ENCODE measurements at places on chromosomes 4 and X.

GRCh38 chr4:75249739-75250138 lies 264.5 kb downstream of the RCHY1 start:
- DNase-seq, result no peak

DNA sequence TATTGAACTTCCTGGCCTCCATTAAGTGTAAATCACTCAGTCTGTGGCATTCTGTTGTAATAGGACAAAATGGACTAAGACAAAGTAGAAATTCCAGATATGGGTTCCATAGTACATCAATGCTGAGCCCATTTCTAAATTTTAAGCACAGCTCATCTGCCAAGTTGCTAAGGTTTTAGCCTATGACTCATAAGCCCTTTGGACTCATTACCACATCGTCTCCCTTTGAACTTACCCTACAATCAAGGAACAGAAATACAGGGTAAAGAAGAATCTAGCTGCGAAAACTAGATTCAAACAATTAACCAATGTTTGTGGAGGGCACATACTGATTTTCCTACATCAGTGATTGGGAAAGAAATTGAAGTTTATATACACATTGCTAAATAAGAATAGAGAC lies 31.8 kb downstream of the NAA11 start:
- DNase-seq, result no peak

GRCh38 chr4:80540349-80540748 lies 204.8 kb downstream of the CFAP299 start:
- no peak for DNase-seq

GRCh38 chrX:110588164-110588563 lies 207.5 kb downstream of the CHRDL1 start:
- DNase-seq, result no peak

GRCh38 chr4:103030791-103031190 lies 11.3 kb upstream of the SLC9B1 start:
- DNase-seq, result no peak

- DNase-seq, result no peak
Observed at GRCh38 chrX:46841346-46841745, 4.5 kb downstream of the RP2 start.

DNA sequence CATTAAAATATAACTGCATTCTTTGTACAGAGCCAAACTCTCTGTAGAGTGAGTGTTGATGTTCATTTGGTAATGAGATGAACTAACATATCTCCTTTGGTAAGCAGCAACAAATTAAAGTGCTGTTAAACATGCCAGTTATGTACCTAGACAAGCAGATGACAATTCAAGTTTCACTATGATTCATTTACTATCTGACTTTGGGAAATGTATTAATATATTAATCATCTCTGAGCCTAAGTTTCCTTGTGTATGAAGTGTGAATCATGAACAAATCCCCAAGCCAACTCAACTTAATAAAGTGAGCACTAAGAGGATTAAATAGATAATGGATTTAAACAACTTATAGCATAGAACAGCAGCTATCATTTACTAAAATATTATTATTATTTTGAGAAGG lies 1044.2 kb downstream of the GLUD2 start:
- no peak for DNase-seq

GRCh38 chr4:168831585-168831918 lies 178.5 kb downstream of the CBR4 start:
- no peak for DNase-seq

- no peak for DNase-seq
Observed at GRCh38 chrX:108105473-108105872, 13.9 kb downstream of the ATG4A start.

DNA sequence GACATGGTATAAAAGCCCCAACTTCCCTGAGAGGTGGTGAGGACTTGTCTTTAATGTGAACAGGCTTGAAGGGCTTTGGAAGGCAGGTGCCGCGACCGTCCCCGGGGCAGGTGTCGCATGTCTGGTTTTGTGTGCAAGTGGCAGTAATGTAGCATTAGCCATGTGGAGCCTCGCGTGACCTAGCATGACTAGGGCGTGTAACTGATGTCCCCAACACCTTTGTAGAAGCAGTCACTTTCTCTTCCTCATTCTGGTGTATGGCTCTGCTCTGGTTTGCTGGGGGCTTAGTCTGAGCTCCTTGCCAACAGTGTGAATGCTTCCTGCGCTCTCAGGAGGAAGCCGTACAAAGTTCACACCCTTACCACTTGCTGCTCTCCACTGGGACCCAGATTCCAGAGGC lies 145.7 kb downstream of the AMMECR1 start:
- DNase-seq, result no peak

DNA sequence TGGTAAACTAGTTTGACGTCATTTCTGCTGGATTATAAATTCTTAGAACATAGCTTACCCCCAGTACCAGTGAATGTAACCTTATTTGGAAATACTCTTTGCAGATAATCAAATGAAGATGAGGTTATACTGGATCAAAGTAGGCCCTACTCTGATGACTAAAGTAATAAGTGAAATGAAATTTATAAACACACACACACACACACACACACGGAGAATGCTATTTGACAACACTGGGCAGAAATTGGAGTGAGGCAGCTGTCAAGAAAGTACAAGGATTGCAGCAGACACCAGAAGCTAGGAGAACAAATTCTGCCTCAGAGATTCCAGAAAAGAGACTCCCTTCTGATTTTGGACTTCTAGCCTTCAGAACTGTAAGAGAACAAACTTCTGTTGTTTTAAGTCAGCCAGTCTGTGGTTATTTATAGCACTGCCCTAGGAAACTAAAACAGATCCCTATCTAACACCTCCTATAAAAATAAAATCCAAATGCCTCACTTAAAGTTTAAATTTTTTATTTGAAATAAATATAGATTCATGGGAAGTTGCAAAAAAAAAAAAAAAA lies 448.6 kb downstream of the PCDH18 start:
- no peak for DNase-seq

DNA sequence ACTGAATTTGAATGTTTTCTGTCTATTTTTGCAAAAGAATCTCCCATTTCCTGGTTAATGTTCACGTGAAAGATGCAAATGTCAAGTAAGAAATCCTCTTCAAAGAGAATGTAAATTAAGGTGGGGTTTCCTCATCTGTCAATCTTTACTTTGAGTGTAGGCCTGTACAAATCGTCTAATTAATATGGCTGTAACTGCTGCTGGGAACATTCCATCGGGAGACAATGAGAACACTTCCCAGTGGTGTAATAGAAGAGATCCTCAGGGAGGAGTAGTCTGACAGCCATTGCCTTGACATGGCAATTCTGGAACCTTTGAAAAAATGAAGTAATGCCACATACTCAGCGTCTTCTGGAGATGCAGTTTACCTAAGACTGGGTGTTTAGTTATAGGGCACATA lies 3.7 kb downstream of the EREG start:
- DNase-seq, result no peak

DNA sequence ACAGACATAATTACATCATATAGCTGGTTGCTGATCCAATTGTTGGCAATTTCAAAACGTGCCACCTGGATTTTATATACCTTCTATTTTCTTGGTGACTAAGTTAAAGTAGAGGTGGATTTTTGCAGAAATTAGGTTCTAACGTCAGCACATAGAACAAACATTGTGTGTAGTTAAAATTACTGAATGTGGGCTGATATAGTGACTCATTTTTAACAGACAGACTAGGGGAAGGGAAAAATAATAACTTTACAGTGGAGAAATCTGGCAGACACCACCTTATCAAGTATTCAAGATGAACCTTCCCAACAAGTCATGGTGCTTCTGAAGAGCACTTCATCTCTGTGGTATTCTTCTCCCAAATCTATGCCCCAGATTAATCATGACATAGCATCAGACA lies 134.5 kb downstream of the UCHL1 start:
- no peak for DNase-seq

- DNase-seq, result no peak
Observed at GRCh38 chr4:14446904-14447303, 555.4 kb upstream of the CPEB2 start.

GRCh38 chr4:110586131-110586850 lies 36.6 kb downstream of the PITX2 start:
- no peak for DNase-seq

DNA sequence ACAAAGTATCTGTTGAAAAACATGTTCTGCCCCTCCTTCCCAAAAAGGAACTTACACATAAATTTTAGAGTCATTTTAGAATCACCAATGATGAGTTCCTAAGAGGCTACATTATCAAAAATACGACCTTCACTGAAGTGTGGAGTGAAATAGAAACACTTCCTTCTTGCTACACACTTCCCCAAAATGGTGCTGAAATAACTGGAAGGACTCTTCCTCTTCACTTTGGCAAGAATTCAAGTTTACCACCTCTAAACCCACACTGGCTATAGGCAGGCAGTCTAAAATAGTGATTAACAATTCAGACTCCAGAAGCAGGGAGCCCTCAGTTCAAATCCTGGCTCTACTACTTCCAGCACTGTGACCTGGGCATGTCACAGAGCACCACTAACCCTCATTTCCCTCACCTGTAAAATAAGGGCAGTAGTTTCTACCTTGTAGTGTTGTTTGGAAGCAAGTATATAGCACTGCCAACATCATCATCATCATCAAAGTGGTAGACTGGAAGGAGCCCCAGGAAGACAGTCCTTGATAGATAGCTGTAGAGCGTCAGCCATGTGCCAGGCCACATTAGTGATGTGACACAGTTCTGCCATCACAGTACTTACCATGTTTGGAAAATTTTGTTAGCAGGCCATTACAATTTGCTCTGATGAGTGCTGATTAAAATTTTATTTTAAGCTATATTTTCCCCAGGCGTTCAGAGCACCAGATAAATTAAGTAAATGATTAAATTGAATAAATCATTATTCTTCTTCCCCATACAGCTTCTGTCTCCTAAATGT lies 103.3 kb downstream of the PARM1 start:
- no peak for DNase-seq

Data from upper lobe of left lung (tissue), 6 donors.